ENCODE measurements at places on chromosomes 1 and 21.

- no peak for DNase-seq
Observed at GRCh38 chr1:234914606-234915290, 213.9 kb downstream of the TOMM20 start.

DNA sequence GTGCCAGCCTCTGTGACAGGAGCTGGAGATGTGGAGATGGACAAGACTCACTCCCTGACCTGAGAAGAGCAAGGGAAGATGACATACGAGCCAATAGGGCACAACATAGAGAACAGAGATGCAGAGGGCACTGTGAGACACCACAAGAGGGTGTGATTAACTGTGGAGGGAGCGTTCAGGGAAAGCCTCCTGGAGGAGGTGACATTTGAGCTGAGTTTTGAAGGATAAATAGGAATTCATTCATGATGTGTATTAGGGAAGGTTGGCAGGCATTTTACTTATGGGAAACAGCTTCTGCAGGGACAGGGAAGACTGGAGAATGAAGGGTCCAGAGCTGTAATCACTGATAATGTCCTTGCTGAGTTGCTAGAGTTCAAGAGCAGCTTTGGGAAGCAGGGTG, 25.0 kb upstream of the TENT5C start:
- DNase-seq: no peak

- no peak for DNase-seq
Observed at GRCh38 chr1:160579216-160579701, at the start of gene CD84. Gene CD84, minus strand, starts transcription at chr1:160579496. Its CDS starts 59 bp downstream, at chr1:160579437.

DNA sequence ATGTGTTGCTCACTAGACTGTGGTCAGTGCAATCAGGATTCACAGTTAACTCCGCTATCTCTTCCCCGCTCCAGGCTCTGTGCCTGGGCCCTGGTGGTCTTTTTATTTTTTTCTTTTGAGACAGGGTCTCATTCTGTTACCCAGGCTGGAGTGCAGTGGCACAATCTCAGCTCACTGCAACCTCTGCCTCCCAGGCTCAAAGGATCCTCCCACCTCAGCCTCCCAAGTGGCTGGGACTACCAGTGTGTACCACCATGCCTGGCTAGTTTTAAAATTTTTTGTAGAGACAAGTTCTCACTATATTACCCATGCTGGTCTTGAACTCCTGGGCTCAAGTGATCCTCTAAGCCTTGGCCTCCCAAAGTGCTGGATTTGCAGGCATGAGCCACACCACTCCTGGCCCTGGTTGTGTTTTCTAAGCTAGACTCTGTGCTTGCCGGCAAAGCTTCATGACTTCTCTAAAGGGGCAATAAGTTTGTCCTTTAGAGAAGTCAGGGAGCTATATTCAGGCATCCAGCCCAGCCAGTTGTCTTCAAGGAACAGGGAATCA, 1.4 kb downstream of the RCSD1 start:
- DNase-seq: peak; percentile 36

- DNase-seq: no peak
Observed at GRCh38 chr1:167401260-167401873, 117.0 kb downstream of the CD247 start.

DNA sequence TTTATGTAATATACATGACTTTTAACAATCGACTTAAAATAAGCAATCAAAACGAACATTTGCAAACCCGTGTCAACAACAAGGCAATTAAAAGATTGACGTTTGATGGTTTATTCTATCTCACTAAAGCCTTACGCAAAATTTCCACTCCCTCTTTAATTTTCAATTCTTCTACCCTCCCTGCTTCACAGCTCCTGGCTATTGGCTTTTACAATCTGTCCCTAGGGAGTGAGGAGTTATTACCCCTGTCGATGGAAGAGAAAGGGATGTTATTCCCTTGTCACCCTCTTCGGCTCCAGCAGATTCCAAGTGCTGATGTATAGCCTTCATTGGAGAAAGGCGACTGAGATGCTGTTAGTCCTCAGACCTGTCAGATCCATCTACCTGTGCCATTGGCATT, 161.3 kb downstream of the ZNF281 start:
- no peak for DNase-seq

Data from osteocyte (in vitro differentiated cells).